T47D (cell line): ENCODE measurements at places on chromosomes 5 and 9.
A peak's percentile ranks its signal among the peaks of the same experiment; 100 is the strongest.

GRCh38 chr5:5287419-5287818 lies 135.1 kb upstream of the ICE1 start:
- no peak for DNase-seq

DNA sequence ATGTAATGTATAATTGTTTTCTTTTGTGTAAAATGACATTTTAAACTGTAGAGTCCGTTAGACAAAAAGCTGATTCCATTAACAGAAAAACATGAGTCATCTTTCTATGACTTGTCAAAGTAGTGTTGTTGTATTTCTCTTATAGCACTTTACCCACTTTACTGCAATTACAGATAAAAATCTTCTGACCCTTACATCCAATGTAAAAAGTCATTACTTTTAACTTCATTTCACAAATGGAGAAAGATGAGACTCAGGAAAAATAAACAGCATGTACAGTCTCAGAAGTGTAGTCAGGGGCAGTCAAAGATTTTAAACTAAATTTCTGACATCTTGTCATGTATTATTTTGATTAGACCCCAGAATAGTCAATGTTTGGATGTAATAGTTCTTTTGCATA lies 146.6 kb downstream of the CTNND2 start:
- DNase-seq, result no peak

DNA sequence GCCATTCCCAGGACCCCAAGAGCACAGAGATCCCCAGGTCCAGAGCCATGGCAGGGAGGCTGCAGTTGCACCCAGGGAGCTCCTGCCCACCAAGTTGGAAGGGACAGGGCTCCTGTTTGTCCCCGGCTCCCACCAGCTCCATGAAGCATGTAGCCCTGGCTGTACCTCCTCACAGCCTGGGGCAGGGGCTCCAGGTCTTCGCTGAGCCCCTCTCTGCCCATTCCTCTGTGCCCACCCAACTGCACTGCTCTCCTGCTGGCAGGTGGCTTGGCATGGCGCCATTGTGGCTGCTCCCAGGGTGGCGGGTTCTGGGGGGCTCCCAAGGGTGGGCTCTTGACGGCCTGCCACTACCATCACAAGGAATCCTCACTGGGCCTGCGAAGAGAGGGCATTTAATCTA lies 197.5 kb upstream of the DAB2 start:
- no peak for DNase-seq

GRCh38 chr9:77912895-77913693 lies 118.5 kb downstream of the GNAQ start:
- no peak for DNase-seq

DNA sequence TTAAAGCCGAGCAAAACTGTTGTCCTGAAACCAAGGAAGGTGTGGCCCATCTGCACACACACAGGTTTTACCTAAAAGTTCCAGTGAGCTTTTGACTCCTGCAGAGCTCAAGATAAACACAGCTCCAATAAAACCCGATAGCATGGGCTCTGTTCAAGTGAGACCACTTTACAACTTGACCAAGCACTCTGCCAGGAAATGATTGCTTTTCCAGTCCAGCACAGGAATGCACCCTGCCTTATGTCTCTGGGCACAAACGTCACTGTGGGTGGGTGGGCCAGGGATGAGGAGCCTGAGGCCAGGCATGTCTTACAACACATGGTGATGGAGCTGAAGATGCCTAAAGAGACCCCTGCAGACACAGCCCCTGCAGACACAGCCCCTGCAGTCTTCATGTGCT lies 115.3 kb downstream of the ROR2 start:
- DNase-seq, result no peak

- no peak for DNase-seq
These were observed 226.5 kb upstream of the POU5F2 start for GRCh38 chr5:93967923-93968322.

DNA sequence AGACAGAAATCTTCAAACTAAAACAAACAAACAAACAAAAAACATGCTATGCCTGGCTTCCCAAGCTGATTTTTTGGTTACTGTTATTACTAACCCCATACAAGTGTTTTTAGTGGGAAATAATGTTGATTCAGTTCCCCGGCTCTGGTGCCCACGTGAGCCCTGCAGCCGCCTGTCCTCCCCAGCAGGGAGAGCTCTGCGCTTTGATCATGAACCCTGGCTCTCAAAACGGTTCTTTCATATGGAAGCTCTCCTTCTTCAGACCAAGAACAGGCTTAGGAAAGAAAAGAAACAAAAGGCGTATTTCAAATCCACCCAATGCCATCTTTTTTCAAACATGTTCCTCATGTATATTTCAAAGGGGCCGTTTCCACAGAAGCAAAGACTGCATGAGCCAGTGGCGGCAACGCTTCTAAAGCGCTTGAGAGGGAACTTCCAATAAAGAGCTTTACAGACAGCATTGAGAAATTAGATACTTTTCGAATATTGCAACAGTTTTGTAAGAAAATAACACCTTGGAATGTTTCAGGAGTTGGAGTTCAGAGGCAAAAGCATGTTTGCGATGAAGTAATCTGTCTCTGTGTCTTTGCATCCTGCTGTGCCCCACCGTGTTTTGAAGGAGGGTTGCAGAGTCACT lies 74.8 kb downstream of the ICE1 start:
- DNase-seq, result peak; percentile 80
